ENCODE measurements at places on chromosomes 16 and 17. TPM values are rescaled to one million over a fixed set of nuclear protein-coding genes. Genes with fewer than 3 reads are reported as not detected.

CHTF18 gene
- 32.3 TPM for polyA plus RNA-seq

NT5M gene
- polyA plus RNA-seq: 1.2 TPM

GPRC5B gene
- polyA plus RNA-seq: 6.5 TPM

CHST4 gene
- 0.14 TPM for polyA plus RNA-seq

HSD17B1 gene
- polyA plus RNA-seq: 5.5 TPM

GRIN2A gene
- polyA plus RNA-seq: 0.03 TPM

SGSH gene
- 63.4 TPM for polyA plus RNA-seq

OR1A1 gene
- not detected for polyA plus RNA-seq

ALDH3A2 gene
- polyA plus RNA-seq: 15.4 TPM

GRCh38 chr16:75078886-75079285 lies 37.7 kb downstream of the LDHD start:
- no peaks in the 10 kb centered on the region for H3K36me3 ChIP-seq
- peaks cover 10% of the 10 kb centered on the region for H3K27me3 ChIP-seq
- DNase-seq: no peak
- H3K27ac ChIP-seq: no peak overlapping the region

DNA sequence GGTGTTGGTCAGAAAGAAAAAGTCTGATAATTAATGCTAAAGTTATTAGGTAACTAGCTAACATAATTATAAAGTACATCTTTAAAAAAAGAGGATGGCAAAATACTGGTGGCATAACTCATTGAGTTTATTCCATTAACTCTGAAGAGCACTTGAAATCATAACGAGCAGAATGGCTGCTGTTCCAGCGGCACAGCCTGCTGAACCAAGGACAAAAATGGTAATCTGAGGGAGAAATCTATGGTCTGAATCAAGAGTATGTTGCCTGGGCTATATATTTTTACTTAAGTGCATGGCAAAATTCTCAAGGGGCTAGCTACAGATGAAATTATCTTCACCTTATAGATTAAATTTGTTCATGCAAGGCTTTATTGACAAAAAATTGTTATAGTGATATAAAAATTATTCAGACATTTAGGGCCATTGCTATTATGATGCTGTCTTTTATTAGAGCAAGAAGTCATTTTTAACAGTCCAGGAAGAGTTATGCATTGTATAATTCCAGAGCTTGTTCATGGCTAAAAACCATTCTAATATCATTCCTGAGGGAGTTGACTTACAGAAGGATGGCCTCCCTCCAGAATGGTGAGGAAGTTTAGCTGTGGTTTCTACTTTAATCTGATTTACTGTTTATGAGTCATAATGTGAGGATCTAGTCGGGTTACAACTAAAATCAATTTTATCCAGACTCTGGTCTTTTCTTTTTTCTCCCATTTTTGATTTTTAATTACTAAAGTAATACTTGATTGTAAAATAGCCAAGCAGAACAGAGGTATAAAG lies 41.4 kb upstream of the ANKFN1 start:
- no peak overlapping the region for H3K27ac ChIP-seq
- H3K27me3 ChIP-seq: no peaks in the 10 kb centered on the region
- no peaks in the 10 kb centered on the region for H3K36me3 ChIP-seq

DNA sequence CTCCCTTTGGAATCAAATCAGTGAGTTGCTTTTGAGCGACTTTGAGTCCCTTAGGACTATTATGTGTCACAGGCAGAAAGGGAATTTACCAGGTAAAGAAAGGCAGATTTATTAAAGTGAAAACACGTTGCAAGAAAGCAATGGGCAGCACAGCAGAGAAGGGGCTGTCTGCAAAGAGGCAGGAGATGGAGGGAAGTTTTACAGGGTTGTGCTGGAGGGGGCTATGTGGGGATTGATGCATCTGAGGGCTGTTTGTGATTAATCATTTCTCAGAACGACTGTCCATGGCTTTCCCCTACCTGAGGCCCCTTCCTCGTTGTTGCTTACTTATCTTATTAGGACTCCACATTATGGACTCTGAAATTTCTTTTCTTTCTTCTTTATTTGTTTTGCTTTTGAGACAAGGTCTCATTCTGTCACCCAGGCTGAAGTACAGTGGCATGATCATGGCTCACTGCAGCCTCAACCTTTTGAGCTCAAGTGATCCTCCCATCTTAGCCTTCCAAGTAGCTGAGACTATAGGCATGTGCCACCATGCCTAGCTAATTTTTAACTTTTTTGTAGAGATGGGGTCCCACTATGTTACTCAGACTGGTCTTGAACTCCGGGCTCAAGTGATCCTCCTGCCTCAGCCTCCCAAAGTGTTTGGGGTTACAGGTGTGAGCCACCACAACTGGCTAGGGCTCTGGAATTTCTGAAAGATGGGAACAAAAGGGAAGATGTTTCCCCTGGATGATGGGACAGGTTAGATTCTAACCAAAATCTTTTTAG lies 5.5 kb downstream of the WWP2 start:
- no peak overlapping the region for H3K4me3 ChIP-seq
- H3K27me3 ChIP-seq: no peaks in the 10 kb centered on the region
- no peak overlapping the region for H3K27ac ChIP-seq
- no peak for DNase-seq
- H3K4me1 ChIP-seq: peaks cover 10% of the 10 kb centered on the region
- H3K36me3 ChIP-seq: no peaks in the 10 kb centered on the region

DNA sequence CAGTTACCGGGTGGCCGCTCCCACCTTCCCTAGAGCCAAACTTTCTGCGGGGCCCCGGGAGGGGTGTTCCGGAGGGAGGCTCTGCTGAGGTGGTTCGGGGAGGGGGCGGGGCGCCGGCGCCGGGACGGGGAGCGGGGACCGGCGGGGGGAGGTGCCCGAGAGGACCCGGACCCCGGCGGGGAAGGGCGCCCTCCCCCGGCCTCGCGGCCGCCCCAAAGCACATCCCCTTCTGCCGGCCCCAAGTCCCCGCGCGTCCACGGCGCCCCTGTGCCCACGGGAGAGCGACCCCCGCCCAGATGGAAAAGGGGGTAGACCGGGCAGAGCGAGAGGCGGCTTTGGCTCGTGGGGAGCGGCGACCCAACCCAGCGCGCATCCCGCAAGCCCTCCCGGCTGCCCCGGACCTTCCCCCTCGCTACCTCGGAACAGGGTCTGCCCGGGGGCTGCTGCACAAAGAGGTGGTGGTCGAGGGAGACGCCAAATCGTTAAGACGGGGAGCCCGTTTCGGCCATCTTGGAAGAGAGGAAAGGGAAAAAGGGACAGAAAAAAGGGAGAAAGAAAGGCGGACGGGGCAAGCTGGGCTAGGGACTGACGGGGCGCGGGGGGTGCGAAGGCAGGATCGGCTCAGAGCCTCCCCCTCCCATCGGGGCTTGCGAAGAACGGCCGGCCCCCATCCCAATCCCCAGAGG lies 530 bp downstream of the PCGF2 start:
- peaks cover 47% of the 10 kb centered on the region for H3K27me3 ChIP-seq
- no peak for DNase-seq
- peak overlapping the region; percentile 67 for H3K27ac ChIP-seq
- H3K36me3 ChIP-seq: no peaks in the 10 kb centered on the region
- peak overlapping the region; percentile 57 for H3K4me3 ChIP-seq

DNA sequence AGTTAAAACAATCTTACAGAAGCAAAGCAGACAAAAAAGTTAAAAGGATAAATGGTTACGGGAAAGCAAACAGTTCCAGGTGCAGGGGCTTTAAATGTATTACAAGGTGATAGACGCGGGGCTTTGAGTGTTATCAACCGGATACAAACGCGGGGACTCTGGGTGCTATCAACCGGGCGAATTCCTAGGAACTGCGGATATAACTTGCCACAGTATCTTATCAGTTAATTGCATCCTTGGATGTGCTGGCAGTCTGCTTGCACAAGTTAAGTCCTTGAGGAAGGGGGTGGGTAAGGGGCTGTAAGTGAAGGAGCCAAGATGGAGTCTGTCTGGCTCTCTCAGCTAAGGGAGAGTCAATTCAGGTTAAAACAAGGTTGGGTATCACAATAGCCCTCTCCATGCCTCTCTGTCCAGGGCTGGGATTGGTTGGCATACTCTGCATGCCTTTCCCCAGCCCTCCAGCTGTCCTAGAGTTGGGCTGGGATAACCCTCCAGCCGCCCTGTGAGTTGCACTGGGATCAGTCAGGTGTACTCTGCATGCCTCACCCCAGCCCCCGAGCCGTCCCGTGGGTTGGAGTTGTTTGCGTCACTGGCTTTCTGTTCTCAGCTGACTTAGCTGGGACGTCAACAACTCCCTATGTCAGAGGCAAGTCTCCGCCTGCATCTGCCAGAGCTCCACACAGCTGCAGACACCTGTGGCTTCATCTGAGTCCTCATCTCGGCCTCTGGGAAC lies 40.9 kb downstream of the TMEM235 start:
- no peaks in the 10 kb centered on the region for H3K36me3 ChIP-seq
- H3K4me3 ChIP-seq: peak overlapping the region; percentile 13
- peak; percentile 84 for DNase-seq

GRCh38 chr17:78676412-78677302 lies 99.5 kb upstream of the DNAH17 start:
- no peaks in the 10 kb centered on the region for H3K27me3 ChIP-seq
- H3K36me3 ChIP-seq: peaks cover 100% of the 10 kb centered on the region
- no peak overlapping the region for H3K4me3 ChIP-seq
- peak; percentile 61 for DNase-seq

GRCh38 chr17:50347894-50348291 lies 2.0 kb downstream of the XYLT2 start:
- no peak overlapping the region for H3K27ac ChIP-seq
- peaks cover 32% of the 10 kb centered on the region for H3K4me1 ChIP-seq
- no peaks in the 10 kb centered on the region for H3K27me3 ChIP-seq
- no peak for DNase-seq

- H3K4me3 ChIP-seq: no peak overlapping the region
- no peak for DNase-seq
- peaks cover 15% of the 10 kb centered on the region for H3K36me3 ChIP-seq
- no peak overlapping the region for H3K27ac ChIP-seq
- H3K4me1 ChIP-seq: peaks cover 44% of the 10 kb centered on the region
Measured at GRCh38 chr17:83099570-83100181, 20.3 kb downstream of the METRNL start.

DNA sequence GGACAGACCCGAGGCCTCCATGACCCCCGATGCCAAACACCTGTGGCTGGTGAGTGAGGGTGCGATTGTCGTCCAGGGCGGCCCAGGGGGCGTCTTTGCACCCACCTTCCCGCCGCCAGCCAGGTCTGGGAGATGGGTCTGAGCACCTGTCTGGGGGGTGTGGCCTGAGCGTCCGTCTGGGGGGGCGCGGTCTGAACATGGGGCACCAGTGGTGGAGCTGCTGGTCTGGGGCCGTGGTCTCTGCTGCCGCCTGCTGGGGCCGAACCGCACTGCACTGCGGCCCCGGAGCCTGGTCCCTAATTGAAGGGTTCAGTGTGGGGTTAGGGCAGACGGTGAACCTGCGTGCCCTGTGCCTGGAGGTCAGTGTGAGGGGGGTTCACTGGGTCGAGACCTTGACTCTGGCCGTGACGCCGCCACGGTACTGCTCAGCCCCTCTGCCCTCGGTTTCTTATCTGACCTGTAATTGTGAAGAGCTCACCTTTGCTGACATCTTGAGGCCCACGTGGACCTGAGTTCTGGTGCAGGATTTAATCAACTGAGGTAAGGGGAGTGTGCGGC lies 12.6 kb upstream of the TCF25 start:
- H3K27ac ChIP-seq: no peak overlapping the region
- H3K4me1 ChIP-seq: peaks cover 13% of the 10 kb centered on the region
- H3K27me3 ChIP-seq: peaks cover 3% of the 10 kb centered on the region
- H3K36me3 ChIP-seq: no peaks in the 10 kb centered on the region

DNA sequence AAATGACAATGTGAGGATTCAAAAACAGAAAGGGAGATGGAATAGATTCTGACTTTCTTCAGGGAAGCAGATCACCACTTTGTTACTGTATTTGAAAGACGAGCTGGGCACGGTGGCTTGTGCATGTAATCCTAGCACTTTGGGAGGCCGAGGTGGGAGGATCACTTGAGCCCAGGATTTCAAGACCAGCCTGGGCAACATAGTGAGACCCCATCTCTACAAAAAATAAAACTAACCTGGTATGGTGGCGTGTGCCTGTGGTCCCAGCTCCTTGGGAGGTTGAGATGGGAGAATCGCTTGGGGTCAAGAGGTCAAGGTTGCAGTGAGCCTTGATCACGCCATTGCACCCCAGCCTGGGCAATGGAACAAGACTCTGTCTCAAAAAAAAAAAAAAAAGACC lies 34.0 kb downstream of the PIGL start:
- H3K4me1 ChIP-seq: peaks cover 15% of the 10 kb centered on the region
- no peak overlapping the region for H3K4me3 ChIP-seq

GRCh38 chr16:733382-734207 lies 6.7 kb downstream of the HAGHL start:
- H3K36me3 ChIP-seq: peaks cover 69% of the 10 kb centered on the region
- H3K27ac ChIP-seq: no peak overlapping the region
- H3K27me3 ChIP-seq: no peaks in the 10 kb centered on the region
- peaks cover 6% of the 10 kb centered on the region for H3K4me1 ChIP-seq
- no peak overlapping the region for H3K4me3 ChIP-seq

DNA sequence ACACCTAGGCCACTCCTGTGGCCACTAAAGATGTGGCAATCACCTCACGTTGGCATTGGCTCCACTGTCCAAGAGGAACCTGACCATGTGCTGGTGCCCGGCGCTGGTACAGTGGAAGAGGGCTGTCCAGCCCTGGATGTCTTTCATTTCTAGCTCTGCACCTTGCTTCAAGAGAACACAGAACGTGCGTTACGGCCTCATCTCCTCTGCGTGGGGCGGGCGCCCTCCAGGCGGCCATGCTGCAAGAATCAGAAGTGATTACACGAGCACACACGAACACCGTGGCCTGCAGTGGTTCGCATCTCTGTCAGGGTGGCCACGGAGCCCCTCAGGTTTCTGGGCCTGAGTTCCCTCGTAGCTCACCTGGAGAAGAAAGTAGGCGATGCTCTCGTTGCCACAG lies 7.5 kb downstream of the ANKS3 start:
- no peaks in the 10 kb centered on the region for H3K4me1 ChIP-seq
- peaks cover 27% of the 10 kb centered on the region for H3K36me3 ChIP-seq
- H3K27me3 ChIP-seq: no peaks in the 10 kb centered on the region

- H3K27me3 ChIP-seq: no peaks in the 10 kb centered on the region
- DNase-seq: no peak
- peaks cover 36% of the 10 kb centered on the region for H3K4me1 ChIP-seq
- no peak overlapping the region for H3K4me3 ChIP-seq
Measured at GRCh38 chr17:2184993-2185931, 118.3 kb downstream of the SMG6 start.

GRCh38 chr17:73423806-73424205 lies 112.0 kb upstream of the CDC42EP4 start:
- H3K4me1 ChIP-seq: no peaks in the 10 kb centered on the region
- no peak overlapping the region for H3K4me3 ChIP-seq
- H3K27me3 ChIP-seq: no peaks in the 10 kb centered on the region
- DNase-seq: peak; percentile 57

DNA sequence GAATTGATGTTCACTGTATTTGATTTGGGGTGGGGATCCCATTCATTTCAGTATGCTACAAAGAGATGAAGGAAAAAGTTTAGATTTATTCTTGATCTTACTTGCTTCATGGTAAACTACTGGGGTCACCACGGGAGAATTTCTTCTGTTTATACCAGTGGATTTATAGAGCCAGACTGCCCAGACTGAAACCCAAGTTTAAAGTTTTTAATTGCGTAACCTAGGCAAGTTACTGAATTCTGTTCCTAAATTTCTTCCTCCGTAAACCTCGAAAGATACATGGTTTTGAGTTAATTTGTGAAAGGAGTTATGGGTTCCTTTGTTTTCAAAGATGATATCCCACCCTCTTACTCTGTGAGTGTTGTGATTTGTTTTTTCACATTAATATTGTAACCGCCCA lies 26.4 kb downstream of the PIGL start:
- H3K36me3 ChIP-seq: no peaks in the 10 kb centered on the region
- no peaks in the 10 kb centered on the region for H3K4me1 ChIP-seq
- no peaks in the 10 kb centered on the region for H3K27me3 ChIP-seq
- DNase-seq: no peak

Data from spleen (tissue), 13 donors.